T follicular helper cell (primary cell): ENCODE measurements at places on chromosomes 11 and 22.
A peak's percentile ranks its signal among the peaks of the same experiment; 100 is the strongest.

- DNase-seq = no peak
Measured at GRCh38 chr22:33715237-33715985, 204.9 kb downstream of the LARGE1 start.

GRCh38 chr11:995752-996420 lies 40.6 kb downstream of the MUC6 start:
- no peak for DNase-seq

DNA sequence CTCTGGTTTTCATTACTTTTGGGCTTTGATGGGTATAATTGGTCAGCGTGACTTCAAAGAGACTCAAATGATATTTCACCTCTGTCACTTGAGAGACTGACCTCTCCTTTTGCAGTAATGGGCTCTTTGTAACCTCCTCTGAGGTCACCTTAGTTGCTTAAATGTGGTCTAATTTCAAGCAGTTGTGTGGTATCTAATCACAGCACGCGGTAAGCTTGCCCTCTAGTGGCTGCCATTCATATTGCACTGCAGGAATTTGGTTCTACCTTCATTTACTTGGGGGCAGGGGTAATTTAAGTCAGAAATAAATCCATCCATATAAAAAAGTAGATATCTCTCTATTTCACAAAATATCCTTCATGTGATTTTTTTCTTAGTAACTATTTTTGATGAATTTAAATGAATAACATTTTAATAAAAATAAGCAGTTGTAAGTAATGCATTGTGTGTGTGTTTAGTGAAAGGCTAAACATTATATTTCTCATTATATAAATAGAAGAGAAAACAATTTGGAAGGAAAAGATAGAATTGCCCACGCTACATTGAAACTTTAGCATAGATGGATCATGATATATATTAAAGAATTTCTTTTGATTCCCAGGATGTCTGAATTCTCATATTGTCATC lies 55.0 kb upstream of the ANO3 start:
- DNase-seq = peak; percentile 25

DNA sequence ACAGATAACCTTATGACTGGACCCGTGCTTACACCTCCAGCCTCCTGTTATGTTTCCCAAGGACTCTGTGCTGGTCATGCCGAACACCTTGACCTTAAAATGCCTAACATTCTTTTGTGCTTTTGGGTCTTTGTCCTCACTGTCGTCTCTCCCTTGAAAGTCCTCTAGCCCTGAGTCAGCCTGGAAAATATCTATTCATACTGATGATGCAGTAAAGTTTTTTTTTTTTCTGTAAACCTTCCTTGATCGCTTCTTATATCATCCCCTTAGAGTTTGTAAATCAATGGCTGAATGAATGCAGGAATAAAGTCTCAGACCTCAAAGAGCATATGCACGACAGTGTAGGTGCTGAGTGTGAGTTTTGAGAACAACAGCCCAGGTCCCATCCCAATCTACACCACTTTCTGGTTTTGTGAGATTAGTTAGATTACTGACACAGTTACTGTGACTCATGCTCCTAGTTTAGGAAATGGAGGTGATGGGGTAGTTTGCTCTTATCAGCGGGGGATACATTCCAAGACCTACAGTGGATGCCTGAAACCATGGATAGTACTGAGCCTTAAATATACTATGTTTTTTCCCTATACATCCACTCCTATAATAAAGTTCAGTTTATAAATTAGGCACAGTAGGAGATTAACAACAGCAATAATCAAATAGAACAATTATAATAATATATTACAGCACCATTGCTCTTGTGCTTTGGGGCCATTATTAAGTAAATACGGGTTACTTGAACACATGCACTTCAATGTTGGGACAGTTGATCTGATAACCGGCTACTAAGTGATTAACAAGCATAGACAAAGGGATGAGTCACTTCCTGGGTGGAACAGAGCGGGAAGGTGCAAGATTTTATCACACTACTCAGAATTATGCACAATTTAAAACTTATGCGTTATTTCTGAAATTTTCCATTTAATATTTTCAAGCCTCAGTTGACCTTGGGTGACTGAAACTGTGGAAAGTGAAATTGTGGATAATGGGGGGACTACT lies 8.6 kb downstream of the TCN1 start:
- DNase-seq = no peak

GRCh38 chr11:34758262-34758661 lies 137.4 kb downstream of the EHF start:
- DNase-seq = no peak

DNA sequence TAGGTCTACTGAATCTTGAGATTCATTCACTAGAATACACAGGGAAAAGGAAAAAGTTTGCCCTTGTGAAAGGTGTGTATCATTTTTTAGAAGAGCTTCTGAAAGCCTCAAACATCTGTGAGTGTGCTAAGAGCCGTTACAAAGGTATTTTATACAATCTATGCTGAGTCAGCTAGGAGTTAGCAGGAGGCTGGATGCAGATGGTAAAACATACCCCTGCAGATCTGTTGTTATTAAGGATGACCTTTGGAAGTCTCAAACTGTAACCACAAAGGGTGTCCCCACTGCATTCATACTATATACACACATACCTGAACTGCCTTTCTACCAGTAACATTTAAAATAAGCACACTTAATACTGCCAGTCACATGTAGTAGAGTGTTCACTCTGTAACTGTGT lies 8.4 kb upstream of the C11orf91 start:
- no peak for DNase-seq

DNA sequence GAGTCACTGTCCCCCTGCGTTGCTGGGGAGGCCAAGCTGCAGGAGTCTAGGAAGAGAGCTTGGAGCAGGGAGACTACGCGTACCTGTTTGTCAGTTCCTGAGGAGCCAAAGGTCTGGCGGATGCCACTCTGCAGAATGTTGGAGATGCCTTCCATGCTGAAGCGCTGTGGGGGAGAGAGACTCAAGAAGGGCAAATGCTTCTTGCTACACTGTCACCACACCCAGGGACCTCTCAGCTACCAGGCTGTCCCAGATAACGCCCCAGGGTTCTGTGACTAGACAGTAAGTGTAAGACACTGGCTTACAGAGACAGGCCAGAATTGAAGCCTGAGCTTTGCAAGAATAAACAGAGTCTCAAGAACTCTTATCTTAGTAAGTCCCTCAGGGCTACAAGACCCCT lies 42.0 kb downstream of the FEZ1 start:
- no peak for DNase-seq

DNA sequence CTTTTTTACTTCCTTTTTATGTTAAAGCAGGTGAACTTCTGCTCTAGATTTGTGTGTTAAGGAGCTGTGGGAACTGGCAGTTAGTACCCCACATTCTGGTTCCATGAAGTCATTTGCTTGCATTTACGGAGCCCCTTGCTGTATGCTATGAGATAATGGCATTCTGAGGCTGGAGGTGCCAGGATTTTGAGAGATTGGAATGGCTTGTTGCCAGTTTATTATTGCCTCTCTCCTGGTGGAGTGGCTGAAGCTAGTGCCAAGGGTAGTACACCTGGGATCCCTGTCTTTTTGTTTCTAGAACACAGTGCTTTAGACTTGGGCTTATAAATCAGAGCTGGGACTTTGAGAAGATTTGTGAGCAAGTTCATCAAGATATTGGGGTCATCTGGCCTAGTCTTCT lies 73.8 kb downstream of the STIM1 start:
- DNase-seq = no peak

GRCh38 chr11:26032241-26032640 lies 299.7 kb upstream of the ANO3 start:
- DNase-seq = no peak
